Activated T-cell treated with anti-CD3 and anti-CD28 coated beads, Interleukin-2, amount 50 U/mL, for 4 hours (primary cell): ENCODE measurements at places on chromosomes 2 and 18. TPM values are rescaled to one million over a fixed set of nuclear protein-coding genes. Genes with fewer than 3 reads are reported as not detected.

The PMS1 gene
- total RNA-seq, result 33.0 TPM

GRCh38 chr2:74646834-74647482, 1.2 kb downstream of the M1AP start:
- DNase-seq, result no peak

GRCh38 chr2:29293830-29294438, 178.7 kb downstream of the CLIP4 start:
- DNase-seq, result no peak

DNA sequence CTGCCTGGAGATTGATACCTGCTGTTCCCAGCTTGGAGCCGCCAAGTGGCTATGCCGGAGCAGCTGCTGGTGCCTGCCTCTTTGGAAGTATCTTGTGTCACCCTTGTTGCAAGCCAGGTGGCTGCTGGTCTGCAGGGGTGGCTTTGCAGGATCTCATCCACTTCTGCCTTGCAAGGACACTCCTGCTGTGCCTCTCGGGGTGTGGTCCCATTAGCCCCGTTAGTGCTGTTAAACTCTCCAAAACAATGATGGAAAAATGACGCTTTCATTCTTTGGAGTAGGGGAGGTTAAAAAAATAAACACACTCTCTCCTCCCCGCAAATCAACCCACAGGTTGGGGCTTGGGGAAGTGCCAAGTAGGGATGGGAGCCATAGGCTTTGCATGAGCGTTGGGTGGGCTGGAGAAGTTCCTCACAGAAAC, 352.8 kb downstream of the RNF144A start:
- no peak for DNase-seq

- DNase-seq, result no peak
These were observed 404.9 kb upstream of the ZEB2 start for GRCh38 chr2:144924827-144925226.
